Hematopoietic multipotent progenitor cell treated with erythropoietin and hydrocortisone succinate and interleukin-3 and kit ligand, for 8 days (in vitro differentiated cells): ENCODE measurements at places on chromosomes 12 and 14.

- no peak for DNase-seq
These were observed 8.1 kb downstream of the TNS2 start for GRCh38 chr12:53057816-53058500.

- no peak for DNase-seq
These were observed 117.8 kb downstream of the BTG1 start for GRCh38 chr12:92027701-92028440.

DNA sequence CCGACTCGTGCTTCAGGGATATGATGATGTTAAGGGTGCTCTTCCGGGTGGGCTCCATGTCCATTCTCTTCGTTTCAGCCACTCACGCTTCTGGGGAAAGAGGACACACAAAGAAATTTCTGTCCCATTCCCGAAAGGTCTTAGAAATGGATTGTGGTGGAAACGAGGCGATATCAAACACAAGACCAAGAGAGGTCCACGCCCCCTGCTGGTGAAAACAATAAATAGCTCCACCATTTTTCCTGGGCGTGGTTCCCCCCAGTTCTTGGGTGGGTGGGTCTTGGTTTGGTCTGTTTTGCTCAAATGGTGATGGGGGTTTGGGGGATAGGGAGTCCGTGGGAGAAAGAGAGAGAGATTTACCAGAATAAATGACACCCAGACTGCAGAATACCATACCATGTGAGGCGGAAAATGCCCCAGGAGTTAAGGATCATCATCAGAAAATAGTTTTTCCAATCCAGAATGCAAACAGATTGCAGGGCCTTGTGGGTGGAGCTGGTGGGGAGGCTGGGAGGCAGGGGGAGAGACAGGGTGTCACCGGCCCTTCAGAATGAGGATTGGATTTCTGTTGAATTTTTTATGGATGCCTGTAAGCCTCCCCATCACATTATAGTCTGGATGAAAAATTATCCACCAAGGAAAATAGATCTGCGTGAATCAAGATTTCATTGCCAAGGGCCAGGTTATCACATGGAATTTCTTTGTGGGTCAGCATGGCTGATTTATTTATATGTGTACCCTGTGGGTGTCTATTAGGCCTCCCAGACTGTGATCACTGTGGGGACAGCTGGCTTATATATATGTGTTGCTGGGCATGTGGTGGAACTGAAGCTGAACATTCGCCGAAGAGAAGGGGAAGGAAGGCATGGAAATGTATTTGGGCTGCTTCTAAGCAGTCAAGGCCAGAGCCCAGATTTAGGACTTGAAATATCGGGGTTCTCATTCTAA, 55.8 kb downstream of the SRRM4 start:
- DNase-seq = peak; percentile 42

- no peak for DNase-seq
These were observed 48.4 kb downstream of the ESRRB start for GRCh38 chr14:76424359-76424758.

- DNase-seq = no peak
These were observed 527.3 kb downstream of the SNAPC1 start for GRCh38 chr14:62289471-62289870.
